Mesenteric fat pad (tissue), 1 donor: ENCODE measurements at places on chromosomes 6 and 20. TPM values are rescaled to one million over a fixed set of nuclear protein-coding genes. Genes with fewer than 3 reads are reported as not detected.

Gene GLP1R
- not detected for total RNA-seq

Gene CRIP3
- total RNA-seq: 0.58 TPM

Gene HLA-DOB
- total RNA-seq: not detected

Gene GNL1
- total RNA-seq: 65.8 TPM

Gene DLK2
- not detected for total RNA-seq

Gene LAMA2
- total RNA-seq: 82.9 TPM

Gene SYTL3
- 4.1 TPM for total RNA-seq

Gene ARG1
- 10.0 TPM for total RNA-seq

Gene PACSIN1
- not detected for total RNA-seq

Gene WFDC5
- total RNA-seq: not detected

Gene TP53TG5
- not detected for total RNA-seq
